ENCODE measurements at places on chromosomes 7 and 10.

DNA sequence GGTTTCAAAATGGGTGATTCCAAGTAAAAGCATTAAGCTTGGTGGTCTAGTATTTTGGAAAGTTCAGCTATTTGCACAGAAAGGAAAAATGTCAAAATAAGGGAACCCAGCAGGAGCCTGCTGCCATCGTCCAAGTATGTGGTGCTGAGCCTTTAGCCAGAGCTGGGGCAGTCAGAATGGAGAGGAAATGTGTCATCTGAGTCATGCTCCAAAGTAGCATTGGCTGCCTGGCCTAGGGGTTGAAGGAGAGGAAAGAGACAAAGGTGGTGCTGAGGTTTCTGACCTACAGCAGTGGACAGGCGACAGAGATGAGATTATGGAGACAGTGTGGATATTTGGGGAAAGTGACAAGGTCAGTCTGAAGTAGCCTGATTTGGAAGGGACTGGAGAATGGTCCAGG is 103.9 kb downstream of the PLCE1 start:
- no peak for DNase-seq

GRCh38 chr7:102072636-102073209 is 213.9 kb upstream of the SH2B2 start:
- DNase-seq: no peak

DNA sequence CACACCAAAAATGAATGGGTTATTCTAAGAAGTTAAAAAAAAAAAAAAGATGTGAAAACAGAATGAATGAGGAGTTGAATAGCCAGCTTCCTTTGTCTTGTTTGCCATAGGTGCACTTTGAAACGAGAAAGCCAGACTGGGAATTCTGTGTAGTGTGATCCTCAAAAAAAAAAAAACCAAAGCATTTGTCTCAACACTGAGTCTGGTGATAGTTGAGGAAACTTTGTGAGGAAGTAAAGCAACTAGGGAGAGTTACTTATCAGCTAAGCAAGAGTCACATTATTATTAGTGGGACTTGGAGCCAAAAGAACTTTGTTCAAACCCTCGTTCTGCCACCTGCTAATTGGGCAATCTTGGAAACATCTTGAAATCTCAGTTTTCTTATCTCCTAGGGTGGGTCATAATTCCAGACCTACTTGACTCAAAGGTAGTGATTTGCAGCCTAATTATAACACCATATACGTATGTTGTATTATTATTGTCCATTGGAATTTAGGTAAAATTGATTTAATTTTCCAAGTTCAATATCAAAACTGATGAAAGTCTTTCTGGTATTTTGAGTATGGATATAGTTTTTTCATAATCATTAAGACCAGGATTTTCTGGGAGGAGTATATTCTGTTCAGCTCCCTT is 99.8 kb upstream of the GJD4 start:
- DNase-seq: no peak

DNA sequence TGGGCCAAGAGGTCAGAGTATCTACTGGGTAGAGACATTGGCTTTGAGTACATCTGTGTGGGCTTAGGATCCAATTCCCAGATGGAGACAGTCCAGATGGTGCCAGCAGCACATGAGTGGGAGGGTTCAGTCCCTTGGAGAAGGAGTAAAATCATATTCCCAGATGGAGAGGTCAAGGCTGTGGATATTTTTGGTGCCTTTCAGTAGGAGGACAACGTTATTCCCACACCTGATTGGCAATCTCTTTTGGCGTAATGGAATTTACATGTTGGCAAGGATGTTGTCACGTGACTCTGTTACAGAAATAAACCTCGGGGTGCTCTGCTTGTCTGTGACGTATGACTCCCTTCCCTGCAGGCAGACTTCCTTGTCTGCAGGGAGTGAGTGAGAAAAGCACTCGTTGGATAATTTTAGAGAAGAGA is 27.6 kb downstream of the NPS start:
- no peak for DNase-seq

DNA sequence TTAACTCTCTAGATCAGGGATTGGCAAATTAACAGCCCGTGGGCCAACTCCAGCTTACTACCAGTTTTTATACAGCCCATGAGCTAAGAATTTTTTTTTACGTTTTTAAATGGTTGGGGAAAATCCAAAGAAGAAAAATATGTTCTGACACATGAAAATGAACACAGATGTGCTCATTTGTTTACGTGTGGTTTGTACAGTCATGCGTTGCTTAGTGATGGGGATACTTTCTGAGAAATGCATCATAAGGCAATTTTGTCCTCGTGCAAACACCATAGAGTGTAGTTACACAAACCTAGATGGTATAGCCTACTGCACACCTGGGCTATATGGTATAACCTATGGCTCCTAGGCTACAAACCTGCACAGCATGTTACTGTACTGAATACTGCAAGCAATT is 8.3 kb upstream of the SMKR1 start:
- peak; percentile 82 for DNase-seq

DNA sequence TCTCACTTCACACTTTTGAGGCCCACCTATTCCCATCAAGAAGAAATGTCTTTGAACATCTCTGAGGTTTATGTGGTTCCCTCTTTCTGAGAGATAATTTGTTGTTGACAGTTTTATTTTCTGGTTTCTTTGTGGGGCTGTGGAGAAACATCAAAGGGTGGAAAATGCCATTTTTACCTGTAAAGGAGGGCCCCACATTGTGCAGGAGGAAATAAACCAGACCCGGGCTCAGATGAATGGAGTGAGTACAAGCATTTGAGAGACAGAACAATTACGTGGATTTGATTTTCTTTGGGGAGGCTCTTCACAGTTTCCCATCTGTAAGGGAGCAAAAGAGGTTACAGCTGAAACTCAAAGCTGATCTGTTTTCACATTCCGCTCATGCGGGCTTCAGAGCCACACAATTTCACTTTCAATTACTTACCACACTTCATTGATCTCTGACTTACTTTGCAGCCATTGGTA is 29.8 kb downstream of the ITPRIP start:
- no peak for DNase-seq

GRCh38 chr10:7773845-7774801 is 13.7 kb downstream of the KIN start:
- no peak for DNase-seq

GRCh38 chr7:94250124-94250523 is 144.6 kb upstream of the COL1A2 start:
- DNase-seq: no peak

GRCh38 chr10:125086691-125087090 is 73.7 kb downstream of the CTBP2 start:
- DNase-seq: no peak

- no peak for DNase-seq
Measured at GRCh38 chr10:4147245-4147644, 362.2 kb upstream of the KLF6 start.

GRCh38 chr10:47323636-47324296 is 1.5 kb downstream of the GDF2 start:
- no peak for DNase-seq

DNA sequence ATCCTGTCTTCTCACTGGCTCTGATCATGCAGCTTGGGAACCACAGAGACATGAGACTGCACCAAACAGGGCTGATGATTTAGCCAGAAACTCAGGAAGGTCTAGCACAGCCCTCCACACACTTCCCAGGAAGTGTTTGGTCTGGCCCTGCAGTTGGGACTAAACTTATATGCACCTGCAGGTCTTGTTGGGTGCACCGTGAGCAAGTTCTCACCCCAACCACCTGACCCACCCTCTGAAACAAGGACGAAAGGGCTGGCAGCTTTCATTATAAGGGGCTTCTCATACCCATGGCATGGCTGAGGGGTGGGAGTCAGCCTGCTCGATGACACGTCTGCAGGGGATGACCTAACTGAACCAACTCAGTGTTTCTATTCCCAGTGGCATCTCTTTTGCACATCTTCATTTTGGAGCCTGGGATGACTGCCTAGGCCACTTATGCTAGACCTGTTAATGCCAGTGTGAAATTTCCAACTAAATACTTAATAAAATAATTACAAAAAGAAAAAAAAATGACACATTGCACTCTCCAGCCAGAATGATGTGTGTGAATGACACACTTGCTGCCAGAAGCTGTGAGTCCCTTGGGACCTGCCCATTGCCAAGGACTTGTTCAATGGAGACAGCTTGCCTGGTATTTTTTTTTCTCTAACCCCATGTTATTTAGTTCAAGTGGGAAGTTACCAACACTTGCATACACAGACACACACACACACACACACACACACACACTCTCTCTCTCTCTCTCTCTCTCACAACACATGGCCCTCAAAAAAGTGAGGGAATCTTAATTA is 102.6 kb downstream of the NEURL1 start:
- DNase-seq: no peak

DNA sequence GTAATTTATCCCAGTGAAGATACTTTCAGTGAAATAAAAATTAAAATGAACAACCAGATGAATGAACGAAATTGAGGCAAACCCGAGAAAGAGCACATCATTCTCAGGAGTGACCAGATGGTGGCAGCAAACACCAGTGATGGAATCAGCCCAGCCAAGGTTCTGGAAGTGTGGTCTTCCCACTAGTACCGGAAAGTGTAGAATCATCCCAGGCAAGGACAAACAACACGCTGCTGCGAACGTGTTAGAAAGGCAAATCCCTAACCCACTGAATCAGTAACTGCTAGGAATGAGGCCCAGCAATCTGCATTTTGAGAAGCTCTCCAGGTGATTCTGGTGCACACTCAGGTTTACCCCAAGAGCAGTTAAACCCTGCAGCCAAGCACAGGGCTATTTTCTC is 15.5 kb upstream of the SLC18A3 start:
- DNase-seq: peak; percentile 51

DNA sequence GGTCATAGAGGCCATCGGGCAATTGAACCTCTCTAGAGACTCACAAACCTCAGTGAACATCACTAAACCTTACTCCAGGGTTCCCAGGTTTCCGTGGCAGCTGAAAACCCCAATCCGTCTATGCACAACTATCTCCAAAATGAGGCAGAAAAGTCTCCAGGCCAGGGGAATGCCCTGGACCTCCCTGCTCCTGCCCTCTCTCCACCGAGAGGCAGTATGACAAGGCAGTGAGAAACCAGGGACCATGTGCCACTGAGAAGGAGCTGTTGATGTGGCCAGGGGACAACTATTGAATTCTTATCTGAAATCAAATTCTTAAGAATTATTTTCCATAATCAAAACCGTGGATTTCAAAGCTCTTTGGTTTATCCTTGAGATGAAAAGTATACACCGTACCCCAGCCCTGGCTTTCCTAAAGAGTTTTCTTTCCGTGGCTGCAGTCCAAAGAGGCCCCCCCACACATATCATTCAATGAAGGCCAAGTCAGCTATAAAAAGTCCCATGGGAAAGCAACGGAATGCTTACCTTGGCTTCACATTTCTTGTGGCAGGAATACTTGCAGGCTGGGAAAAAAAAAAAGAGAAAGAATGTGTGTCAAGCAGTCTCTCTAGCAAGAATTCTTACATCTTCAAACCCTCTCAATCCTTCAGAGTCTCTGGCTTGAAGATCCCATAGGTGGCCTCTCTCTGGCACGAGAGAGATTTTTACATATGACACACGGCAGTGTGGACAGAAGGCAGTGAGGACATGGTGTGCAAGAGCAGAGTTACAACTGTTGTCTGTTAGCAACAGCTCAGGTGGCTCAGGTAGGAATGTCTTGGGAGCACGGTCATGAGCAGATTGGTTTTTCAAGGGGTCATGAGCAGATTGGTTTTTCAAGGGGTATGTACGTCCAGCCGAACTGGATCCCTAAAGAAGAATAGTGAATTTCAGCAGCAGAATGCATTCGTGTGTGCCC is 75.2 kb downstream of the TNS3 start:
- DNase-seq: peak; percentile 76

DNA sequence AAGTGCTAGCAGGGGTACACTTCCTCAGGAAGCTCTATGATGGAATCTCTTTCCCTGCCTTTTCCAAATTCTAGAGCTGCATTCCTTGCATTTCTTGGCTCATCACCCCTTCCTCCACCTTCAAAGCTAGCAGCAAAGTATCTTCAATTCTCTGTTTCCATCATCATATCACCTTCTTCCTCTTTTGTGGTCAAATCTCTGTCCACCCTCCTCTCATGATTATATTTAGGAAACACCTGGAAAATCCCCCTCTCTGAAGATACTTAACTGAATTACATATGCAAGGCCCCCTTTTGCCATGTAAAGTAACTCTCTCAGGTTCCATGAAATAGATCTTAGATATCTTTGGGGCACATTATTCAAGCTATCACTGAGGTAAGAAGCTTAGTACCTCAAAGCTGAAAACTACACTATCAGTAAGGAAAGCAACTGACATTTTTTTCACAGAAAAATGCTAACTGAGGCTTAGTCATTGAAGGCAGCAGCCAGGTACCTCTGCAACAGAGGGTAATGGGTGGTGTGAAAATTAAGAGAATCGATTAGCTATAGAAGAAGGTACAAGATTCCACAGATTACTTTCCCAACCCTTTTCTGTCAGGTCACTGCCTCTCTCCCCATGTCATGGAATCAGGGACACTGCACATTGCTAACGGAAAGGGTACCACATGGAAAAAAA is 197.3 kb downstream of the MACC1 start:
- DNase-seq: no peak

DNA sequence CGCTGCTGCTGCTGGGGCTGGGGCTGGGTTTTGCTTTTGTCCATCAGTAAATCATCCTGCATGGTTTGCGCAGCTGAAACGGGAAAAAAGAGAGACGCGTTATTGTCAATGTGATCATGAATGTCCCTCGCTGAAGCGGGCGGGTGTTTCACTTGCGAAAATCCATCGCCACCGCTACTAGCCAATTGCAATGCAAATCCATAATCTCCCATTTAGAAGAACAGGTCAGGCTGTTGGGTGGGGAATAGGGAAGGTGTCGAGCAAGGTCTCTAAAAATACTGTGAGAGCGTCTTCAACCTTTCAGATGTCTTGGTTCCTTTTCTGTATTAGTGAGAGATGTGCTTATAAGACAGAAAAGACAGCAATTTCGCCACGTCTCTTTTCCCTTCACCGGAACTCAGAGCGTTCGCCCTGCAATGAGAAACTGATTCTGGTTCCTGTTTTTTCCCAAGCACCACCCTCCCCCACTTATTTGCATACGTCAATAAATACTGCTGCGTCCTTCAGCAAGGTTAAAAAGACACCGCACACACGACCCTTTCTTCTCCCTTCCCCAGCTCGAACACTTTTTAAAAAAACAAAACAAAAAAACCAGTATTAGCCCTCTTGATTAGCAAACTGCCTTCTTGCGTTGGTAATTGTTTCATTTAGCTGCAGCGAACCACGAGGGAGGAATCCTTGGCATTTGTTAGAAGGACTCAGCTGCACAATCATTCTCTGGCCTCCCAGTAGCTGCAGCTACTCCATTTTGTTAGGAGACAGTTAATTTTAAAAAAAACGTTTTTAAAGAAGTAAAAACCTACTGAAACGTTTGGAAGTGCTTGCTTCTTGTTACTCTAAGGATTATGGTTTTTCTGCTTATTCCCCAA is 50.4 kb downstream of the CPEB3 start:
- DNase-seq: peak; percentile 71
